Activated CD4-positive, CD25-positive, alpha-beta regulatory T cell treated with anti-CD3 and anti-CD28 coated beads, Interleukin-2, amount 50 U/mL, for 16 hours (primary cell): ENCODE measurements at places on chromosomes 3 and 15.
A peak's percentile ranks its signal among the peaks of the same experiment; 100 is the strongest.

DNA sequence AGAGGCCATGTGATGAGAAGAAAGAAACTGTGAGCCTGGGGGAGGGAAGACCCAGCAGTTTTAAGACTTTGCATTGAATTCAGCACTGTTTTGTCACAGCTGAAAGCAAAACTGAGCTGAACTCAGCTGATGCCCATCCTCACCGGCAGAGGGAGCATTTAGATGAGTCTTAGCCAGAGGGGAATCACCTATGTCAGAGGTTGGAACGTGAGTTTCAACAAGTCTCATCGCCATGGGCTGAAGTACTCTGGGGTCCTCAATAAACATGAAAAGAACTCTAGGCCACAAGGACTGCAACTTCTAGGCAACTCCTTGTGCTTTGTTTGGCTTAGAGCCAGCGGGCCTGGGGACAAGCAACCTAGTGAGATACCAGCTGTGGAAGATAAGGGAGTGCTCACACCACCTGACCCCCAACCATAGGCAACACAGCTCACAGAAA is 324.5 kb downstream of the TBL1XR1 start:
- DNase-seq, result peak; percentile 41

- no peak for DNase-seq
Observed at GRCh38 chr3:185825639-185826481, 1.0 kb upstream of the IGF2BP2 start.

DNA sequence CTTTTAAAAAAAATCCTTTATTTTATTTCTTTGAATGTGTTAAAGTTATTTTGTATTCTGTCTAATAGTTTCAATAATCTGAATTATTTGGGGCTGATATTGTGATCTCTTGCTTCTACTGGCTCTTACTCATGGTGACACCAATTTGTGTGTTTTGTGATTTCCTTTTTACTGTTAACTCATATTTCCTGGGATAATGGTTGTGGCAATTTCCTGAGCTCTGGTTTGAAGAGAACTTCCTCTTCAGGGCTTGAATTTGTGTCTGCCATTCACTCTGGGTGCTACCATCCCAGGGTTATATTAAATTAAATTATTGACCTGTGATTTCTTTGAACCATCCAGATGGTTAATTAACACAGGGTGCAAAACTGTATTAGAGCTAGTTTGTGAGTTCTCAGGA is 60.4 kb upstream of the RNF7 start:
- DNase-seq, result no peak

DNA sequence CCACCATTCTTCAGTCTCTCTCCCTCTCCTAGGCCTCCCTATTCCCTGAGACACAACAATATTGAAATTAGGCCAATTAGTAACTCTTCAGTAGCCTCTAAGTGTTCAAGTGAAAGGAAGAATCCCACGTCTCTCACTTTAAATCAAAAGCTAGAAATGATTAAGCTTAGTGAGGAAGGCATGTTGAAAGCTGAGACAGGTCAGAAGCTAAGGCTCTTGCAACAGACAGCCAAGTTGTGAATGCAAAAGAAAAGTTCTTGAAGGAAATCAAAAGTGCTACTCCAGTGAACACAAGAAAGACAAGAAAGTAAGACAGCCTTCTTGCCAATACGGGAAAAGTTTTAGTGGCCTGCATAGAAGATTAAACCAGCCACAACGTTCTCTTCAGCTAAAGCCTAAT is 41.3 kb downstream of the PPM1L start:
- no peak for DNase-seq

DNA sequence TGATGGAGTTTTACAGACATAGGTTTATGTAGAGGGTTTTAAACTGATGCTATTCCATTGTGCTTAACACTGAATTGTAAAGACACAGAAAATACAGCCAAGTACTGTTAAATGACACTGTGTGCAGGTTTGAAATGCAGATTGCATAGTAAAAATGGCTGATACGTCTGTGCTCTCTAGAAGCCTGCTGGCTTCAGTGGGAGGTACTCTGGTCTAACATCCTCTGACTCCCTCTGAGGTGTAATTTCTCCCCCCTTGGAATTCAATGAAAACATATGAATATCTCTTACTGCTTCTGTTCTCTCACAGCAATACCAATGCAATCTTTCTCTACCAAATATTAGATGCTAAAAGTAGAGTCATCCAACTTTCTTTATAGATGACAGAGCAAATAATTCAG is 176.6 kb downstream of the SLC9A9 start:
- DNase-seq, result no peak

- no peak for DNase-seq
Observed at GRCh38 chr15:56794553-56795329, 61.4 kb upstream of the ZNF280D start.

GRCh38 chr3:112000966-112001365 is 2.2 kb downstream of the TAGLN3 start:
- no peak for DNase-seq

- no peak for DNase-seq
Observed at GRCh38 chr3:151074256-151074655, 11.2 kb upstream of the MED12L start.

DNA sequence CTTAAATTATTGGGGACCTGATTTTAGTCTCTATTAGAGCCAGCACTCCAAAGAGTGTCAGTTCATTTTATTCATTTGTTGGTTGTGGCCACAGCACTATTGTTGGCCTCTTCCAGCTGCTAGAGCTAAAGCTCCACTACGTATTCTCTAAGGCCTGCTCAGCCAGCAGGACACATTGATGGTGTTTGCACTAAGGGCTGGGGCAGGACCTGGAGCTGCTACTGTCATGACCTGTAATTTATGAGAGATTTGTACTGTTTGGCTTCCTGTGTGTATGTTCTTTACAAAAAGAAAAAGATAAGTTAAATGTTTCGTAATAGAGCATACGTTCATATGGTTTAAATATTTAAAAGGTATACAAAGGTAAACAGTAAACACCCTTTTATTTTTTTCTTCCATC is 8.1 kb downstream of the GFM1 start:
- no peak for DNase-seq

- no peak for DNase-seq
Observed at GRCh38 chr15:71334873-71335272, 219.6 kb downstream of the THSD4 start.

DNA sequence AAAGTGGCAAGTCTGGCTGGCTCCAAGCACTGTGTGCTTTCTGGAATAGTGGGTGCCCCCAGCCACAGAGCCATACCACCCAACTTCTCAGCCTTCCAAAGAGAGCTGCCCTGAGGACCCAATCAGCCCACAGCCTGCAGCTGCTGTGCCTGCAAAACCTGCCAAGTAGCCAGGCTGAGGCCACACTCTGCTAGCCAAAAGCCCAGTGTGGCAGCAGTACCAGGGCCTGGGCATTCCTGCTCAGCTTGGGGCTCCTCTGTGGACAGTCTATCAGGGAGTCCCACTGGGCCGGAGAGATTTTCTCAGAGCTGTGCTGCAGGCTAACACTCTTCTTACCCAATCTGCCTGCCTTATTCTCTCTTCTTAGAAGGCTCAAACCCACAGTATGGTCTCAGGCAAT is 136.5 kb downstream of the TPRA1 start:
- DNase-seq, result no peak

- no peak for DNase-seq
Observed at GRCh38 chr3:156509189-156510174, 45.4 kb downstream of the SSR3 start.

DNA sequence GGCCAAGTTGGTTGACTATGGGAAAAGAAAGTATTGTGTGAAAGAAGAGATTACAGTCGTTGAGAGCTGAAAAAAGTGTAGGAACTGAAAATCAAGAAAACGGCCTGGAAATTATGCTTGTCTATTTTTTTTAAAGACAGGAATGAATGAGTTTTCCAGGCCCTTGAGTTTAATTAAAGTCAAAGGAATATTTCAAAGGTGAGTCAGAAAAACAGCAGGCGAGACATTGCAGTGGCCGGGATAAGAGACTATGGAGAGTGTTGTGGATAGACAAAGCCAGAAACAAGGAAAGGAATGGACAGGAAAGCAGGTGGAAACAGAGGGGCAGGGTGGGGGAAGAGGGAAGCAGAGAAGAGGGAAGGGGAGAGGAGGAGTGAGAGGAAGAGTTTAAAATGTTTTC is 275.1 kb upstream of the LRTM1 start:
- DNase-seq, result no peak

DNA sequence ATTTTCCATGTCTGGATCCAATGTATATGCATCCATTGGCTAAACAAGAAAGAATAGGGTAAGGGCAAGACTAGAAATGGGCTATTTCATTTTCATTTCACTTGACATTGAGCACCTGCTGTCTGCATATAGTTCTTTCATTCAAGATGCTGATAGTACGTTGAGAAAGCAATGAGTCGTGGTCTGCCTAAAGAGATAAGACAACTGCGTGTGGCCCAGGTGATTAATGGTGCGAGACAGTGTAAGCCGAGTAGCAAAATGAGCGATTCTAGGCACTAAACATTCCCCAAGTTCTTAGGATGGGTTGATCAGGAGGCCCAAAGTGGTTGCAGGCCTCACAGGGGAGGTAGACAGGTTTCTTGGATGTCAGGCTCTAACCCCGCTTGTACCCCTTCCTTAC is 235.4 kb downstream of the PDCD6IP start:
- no peak for DNase-seq

DNA sequence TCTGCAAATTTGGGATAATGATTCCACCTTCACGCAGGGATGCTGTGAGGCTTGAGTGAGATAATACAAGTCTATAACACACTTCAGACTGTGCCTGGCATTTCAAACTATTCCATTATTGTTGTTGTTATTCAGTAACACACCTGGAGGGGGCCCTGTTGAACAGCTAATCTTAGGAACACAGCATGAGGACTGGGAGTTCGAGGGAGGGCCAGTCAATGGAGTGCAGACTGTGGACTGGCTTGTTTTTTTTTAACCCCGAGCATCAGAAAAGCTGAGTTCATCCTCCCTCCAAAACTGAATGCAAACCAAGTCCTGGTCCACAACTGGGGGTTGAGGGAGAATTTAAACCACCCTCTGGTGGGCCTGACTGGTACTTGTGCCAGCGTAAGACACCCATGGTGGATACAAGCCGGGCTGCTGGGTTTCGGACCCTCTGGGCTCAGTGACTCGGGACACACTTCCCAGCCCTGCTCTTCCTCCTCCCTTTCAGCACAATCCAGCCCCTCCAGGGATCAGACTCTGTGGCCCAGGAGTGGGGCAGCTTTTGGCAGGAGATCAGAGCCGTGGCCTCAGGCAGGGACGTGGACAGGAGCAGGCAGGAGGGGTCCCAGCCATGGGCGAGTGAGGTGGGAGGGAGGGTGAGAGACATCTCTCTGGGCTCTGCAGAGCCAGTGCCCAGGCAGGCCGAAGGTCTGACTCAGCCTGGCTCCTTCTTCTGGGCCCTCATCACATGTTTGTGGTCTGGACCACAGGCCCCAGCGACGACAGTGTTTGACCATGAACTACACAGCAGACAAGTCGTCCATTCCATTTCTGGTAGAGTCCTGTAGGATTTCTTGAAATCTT is 36.3 kb upstream of the MEX3B start:
- no peak for DNase-seq

- DNase-seq, result no peak
Observed at GRCh38 chr3:4011166-4011565, 211.9 kb downstream of the LRRN1 start.

GRCh38 chr3:79477242-79477641 is 290.6 kb downstream of the ROBO1 start:
- no peak for DNase-seq

- no peak for DNase-seq
Observed at GRCh38 chr3:13353936-13354542, 66.1 kb downstream of the NUP210 start.

- no peak for DNase-seq
Observed at GRCh38 chr3:170536712-170537111, 49.2 kb downstream of the SLC7A14 start.

DNA sequence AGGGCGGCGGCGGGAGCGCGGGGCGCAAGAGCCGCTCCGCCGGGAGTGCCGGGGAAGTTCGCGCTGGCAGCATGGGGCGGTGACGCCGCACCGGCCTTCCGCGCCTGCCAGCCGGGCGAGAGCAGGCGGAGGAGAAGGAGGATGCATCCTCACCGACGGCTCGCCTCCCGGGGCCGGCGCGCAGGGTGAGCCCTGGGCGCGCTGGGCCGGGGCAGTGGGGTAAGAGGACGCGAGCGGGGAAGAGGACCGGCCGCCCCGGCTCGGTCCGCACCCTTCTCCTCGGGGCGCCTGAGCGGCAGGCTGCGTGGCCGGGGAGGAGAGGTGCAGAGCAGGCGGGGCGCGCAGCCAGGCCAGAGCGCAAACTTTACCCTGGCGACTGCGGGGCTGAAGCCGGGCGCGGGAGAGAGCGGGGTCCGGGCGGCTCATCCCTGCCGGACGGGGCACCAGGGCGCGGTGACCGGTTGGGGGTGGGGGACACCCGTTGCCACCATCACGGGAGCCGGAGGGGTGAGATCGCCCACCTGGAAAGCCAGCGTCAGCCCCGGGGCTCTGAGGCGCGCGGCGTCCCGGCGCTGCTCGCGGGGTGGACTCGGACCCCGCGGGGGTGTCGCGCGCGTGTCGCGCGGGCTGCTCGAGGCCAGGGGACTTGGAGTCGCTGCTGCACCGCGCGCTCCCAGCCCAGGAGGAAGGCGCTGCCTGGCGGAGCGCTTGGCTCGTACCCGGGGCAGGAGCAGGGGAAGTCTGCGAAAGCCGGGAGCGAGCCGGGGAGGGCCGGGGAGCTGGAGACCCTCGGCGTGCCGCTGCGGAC is 542 bp downstream of the GABRA5 start:
- no peak for DNase-seq

- no peak for DNase-seq
Observed at GRCh38 chr3:38636464-38636863, 13.0 kb downstream of the SCN5A start.

DNA sequence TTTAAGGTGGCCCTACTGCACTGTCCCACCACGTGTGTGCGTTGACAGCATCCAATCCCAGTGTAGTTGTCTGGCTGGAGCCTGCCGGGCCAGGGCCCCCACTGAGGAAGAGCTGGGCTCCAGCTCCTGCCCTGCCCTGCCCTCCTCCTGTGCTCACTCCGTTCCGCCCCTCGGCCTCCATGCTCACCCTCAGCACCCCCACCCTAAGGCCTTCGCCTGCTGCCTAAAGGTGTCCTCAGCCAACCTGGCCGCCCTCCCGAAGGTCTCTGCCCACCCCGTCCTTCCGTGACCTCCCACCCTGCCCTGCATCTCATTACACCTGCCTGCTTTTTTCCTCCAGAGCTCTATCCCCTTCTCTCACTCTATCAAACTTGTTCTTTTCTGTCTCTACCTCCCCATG is 118.0 kb downstream of the TPRA1 start:
- DNase-seq, result no peak

DNA sequence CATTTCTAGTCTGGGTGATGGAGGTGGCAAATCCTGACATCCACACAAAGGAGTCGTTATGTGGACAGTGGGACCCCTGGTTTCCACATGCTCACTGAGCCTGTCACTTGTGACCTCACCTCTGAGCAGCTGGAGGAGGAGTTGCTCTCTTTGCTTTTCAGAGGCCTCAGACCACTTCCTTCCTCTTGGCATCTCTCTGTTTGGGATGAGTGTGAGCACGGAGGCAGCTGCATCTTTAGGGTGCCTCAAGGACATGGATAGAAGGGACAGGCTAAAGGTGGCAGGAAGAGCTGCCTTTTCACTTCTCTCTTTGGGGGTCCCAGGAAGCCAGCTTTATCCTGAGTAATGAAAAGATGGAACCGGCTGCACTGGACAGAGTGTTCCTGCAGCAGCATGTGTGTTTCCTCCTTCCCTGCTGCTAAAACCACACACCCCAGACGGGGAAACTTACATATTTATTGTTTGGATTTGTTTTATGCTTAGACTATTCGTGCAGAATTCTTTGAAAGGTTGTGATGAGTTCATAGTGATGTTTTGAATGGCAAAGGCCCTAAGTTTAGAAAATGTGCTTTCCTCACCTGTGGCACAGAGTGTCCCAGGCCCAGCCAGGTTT is 31.8 kb downstream of the GPR171 start:
- no peak for DNase-seq

GRCh38 chr3:17845026-17845812 is 102.8 kb upstream of the TBC1D5 start:
- DNase-seq, result no peak
